ENCODE measurements at places on chromosomes 6 and 20. TPM values are rescaled to one million over a fixed set of nuclear protein-coding genes. Genes with fewer than 3 reads are reported as not detected.

The EYA2 gene
- total RNA-seq = not detected

The PPP1R14C gene
- total RNA-seq = not detected

The TNNC2 gene
- 0.58 TPM for total RNA-seq

The PLCG1 gene
- total RNA-seq = 384 TPM

The NKAIN2 gene
- total RNA-seq = not detected

The LMBRD1 gene
- total RNA-seq = 45.0 TPM

The BPIFA1 gene
- total RNA-seq = not detected

The OPN5 gene
- not detected for total RNA-seq

The MUC22 gene
- total RNA-seq = not detected

The ZDHHC14 gene
- total RNA-seq = 1.7 TPM

The KIF6 gene
- not detected for total RNA-seq

The SRMS gene
- not detected for total RNA-seq

The SLC24A3 gene
- not detected for total RNA-seq

The VGLL2 gene
- not detected for total RNA-seq

The CD83 gene
- total RNA-seq = 10.4 TPM

The PRKN gene
- total RNA-seq = 5.6 TPM
